ENCODE measurements at places on chromosomes 5 and 9. TPM values are rescaled to one million over a fixed set of nuclear protein-coding genes. Genes with fewer than 3 reads are reported as not detected.

The SLC25A2 gene
- 0.25 TPM for total RNA-seq

The SLC6A3 gene
- total RNA-seq, result not detected

The SPAAR gene
- total RNA-seq, result 1.1 TPM

The STK32A gene
- 0.23 TPM for total RNA-seq

The SVEP1 gene
- total RNA-seq, result 1.7 TPM

The CBY3 gene
- not detected for total RNA-seq

The DMRT3 gene
- not detected for total RNA-seq

The UGT3A2 gene
- 0.18 TPM for total RNA-seq

The MTAP gene
- 15.1 TPM for total RNA-seq

The DMRTA1 gene
- 6.9 TPM for total RNA-seq

The DMRT2 gene
- not detected for total RNA-seq

The C9 gene
- total RNA-seq, result 1,159 TPM

The PLAC8L1 gene
- total RNA-seq, result not detected

The SCAMP1 gene
- total RNA-seq, result 11.3 TPM

The GFI1B gene
- 0.15 TPM for total RNA-seq

The GRM6 gene
- total RNA-seq, result not detected

The PCDHA9 gene
- not detected for total RNA-seq

The SAXO1 gene
- total RNA-seq, result not detected

The F2RL1 gene
- total RNA-seq, result 7.0 TPM

The CDC25C gene
- total RNA-seq, result not detected

The PCDHA12 gene
- 0.08 TPM for total RNA-seq

The PCDHB2 gene
- 0.08 TPM for total RNA-seq

The LHX3 gene
- total RNA-seq, result not detected

The LRRC19 gene
- total RNA-seq, result 0.55 TPM

The STPG3 gene
- not detected for total RNA-seq

The INSL4 gene
- total RNA-seq, result not detected

Measured in left lobe of liver (tissue), 2 donors.